ENCODE measurements at places on chromosomes 13 and 19.

GRCh38 chr13:23377983-23378632 lies 55.4 kb downstream of the SACS start:
- no peak for DNase-seq

- peak; percentile 13 for DNase-seq
These were observed 17.7 kb downstream of the RFX2 start for GRCh38 chr19:6092329-6093286.

DNA sequence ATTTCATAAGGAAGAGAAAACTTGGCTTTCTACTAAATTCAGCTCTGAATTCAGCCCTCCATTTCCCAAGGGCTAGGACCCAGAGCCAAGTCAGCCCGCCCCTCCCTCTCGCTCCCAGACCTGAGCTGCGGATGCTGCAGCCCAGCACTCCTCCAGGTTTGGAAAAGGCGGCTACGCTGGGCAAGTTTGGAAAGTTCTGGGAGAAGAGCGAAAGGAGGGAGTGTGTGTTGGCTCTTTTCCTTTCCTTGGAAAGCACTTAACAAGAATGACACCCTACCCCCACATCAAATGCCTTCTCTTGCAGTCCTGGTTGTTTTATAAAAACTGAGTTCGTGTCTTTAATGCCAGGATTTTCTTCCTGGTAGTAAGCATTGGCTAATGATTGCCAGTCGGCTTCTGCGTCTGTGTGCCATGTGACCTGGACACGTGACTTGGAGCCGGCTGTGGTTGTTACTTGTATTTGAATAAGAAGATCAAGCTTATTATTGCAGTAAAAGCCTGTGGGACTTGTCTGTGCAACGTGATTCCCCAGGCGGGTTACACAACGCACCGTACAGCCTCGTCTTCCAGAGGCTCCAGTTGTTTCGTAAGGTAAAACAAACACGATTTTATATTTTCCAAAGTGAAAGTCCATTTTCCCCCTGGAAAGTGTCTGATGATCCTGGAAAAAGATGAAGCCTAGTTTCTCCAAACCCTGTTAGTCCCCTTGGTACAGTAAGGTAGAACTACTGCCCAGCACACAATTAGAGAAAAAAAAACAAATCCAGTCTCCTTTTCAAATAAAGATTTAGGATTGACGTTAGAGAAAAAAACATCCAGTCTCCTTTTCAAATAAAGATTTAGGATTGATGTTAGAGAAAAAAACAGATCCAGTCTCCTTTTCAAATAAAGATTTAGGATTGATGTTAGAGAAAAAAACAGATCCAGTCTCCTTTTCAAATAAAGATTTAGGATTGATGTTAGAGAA lies 26.8 kb upstream of the UBE2L5 start:
- DNase-seq: peak; percentile 92

GRCh38 chr19:33774751-33775150 lies 21.9 kb upstream of the KCTD15 start:
- no peak for DNase-seq

DNA sequence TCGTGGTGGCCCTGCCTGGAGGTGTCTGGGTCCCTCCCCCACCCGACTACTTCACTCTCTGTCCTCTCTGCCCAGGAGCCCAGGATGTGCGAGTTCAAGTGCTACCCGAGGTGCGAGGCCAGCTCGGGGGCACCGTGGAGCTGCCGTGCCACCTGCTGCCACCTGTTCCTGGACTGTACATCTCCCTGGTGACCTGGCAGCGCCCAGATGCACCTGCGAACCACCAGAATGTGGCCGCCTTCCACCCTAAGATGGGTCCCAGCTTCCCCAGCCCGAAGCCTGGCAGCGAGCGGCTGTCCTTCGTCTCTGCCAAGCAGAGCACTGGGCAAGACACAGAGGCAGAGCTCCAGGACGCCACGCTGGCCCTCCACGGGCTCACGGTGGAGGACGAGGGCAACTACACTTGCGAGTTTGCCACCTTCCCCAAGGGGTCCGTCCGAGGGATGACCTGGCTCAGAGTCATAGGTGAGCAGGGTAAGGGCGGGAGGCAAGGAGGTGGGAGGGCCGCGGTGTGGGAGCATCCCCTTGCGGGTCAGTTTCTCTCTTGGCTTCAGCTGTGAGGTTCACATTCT lies 19.2 kb downstream of the NECTIN2 start:
- DNase-seq: no peak
